ENCODE measurements at places on chromosomes 12 and 14.

DNA sequence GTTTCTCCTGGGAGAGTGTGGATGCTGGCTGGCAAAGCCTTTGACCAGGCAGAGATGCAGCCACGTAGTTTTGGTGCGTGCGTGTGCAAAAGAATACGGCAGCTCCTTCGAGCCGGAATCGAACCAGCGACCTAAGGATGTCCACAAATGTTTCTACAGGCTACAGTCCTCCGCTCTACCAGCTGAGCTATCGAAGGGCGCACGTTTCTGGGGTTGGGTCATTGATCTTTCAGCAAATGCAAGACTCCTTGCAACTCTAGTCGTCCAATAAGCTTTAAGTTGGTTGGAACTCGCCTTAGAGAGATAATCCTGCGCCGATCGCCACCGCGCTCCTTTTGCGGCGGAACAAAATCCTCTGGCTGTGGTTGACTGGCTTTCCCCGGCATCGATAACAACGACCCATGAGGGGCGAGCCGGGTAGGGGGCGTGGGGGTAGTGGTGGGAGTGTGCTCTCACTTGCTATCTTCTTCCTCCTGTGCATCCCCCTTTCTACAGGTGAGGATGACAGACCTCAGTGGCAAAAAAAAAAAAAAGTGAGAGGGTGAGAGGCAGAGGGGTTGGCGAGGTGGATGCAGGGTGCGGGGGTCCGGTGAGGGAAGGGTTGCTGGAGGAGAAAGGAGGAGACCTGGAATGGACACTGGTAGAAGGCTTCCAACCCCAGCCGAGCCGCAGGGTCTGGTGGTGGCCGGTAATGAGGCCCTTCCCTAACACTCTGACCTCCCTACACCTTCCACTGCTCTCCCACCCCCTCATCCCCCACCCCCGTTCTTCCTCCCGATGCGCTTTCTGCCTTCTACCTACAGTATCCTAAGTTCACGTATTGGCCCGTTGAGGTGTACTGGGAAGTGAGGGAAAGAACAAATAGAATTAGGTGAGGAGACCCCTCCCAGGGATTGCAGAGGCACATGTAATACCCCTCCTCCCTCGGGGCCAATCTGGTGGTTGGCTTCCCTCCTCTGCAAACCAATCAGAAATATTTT lies 11.8 kb upstream of the OR6S1 start:
- peak; percentile 96 for DNase-seq

- no peak for DNase-seq
Observed at GRCh38 chr12:32874078-32874477, 22.5 kb downstream of the PKP2 start.

GRCh38 chr12:31278424-31278823 lies 47.5 kb downstream of the SINHCAF start:
- no peak for DNase-seq

GRCh38 chr14:61802010-61802568 lies 39.9 kb downstream of the SNAPC1 start:
- DNase-seq: no peak

DNA sequence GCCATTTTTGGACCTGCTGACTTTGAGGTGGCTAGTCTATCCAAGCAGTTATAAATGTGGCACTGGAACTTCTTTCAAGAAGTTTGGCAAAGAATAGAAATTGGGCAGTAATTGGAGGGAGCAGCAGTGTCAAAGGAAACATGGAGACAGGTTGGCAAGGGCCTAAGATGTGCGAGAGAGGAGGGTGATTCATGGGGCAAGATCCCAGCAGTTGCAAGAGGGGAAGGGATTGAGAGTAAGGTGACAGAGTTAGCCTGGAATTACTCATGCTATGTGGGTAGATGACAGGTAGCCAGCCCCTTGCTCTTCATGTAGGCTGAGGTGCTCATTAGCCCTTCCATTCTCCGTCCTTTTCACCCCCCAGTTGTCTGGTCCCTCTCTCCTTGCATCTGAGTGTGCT lies 42.2 kb downstream of the FBXL14 start:
- DNase-seq: no peak

GRCh38 chr14:102920273-102920997 lies 2.0 kb upstream of the AMN start:
- DNase-seq: no peak

DNA sequence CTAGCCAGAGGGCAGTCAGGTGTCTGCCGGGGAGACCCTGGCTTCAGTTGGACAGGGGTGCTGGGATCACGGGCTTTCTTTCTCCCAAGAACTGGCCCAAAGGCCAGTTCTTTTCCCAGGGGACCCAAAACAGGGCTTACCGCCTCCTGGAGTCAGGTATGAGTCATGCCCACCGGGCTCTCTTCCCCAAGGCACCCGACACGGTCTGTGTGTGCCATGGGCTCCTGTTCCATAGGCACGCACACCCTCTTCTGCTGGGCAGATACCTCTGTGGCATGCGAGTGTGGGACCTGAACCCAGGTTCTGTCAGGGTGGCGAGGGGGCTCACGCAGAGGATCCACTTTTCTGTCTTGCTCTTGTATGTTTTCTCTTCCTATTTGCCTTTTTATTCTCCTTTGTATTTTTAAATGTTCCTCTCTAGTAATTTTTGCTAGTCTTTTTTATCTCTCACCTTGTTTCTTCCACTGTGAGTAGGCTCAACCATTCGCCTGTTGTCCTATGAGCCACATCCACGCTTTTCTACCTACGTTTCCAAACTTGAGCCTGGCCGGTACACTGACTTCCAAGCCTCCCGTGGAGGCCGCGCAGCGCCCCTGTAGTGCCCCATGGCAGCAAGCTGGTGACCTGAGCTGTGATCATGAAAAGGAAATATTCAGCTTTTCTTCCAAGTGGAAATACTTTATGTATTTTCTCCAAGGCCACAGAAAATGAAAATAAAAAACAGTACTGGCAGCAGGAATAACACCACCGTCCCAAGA lies 362.2 kb downstream of the CACNA1C start:
- no peak for DNase-seq

DNA sequence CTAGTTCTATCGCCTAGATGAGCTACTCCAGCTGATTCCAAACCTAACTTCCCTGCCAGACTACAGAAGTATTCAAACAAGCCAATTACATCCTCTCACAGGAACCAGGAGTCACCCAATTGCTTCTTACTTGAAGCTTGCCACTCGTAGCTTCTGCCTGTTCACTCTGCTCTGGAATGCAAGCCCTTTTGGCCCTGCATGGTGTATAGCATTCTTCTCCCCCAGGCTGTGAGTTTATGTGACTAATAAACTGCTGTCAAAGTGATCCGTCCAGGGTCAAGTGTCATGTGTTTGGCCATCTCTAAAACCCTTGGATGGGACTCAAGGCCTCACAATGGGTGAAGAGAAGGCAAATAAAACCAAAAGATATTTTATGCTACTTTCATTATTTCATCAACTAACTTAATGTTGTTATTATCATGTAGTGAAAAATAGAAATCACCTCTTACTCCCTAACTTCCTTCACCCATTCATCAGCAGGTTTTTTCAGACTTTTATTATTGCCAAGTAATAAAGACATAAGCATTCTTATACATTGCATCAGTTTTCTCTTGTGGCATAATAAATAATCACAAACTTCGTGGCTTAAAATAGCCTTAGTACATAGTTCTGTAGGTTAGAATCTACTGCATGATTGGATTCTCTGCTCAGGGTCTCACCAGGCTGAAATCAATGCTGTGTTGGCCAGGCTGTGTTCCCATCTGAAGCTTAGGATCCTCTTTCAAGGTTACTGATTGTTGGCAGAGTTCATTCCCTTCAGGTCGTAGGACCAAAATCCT lies 1981.7 kb upstream of the FLRT2 start:
- no peak for DNase-seq

DNA sequence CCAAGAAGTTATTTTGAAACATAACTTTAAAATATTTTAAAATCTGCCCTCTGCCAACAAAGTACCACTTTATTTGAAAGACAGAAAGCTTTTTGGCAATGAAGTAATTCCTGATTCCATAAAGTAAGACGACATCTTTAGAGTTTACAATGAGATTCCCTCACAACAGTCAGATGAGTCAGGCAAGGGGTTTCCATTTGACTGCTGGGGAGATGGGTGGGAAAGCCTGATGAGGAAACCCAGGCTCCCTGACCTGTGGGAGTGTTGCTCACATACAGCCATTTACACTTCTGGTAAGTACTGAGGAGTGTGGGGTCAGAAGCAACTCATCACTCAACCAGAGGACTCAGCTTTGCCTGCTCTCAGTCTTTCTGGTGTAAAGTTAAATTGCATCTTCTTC lies 10.2 kb downstream of the KITLG start:
- DNase-seq: no peak

DNA sequence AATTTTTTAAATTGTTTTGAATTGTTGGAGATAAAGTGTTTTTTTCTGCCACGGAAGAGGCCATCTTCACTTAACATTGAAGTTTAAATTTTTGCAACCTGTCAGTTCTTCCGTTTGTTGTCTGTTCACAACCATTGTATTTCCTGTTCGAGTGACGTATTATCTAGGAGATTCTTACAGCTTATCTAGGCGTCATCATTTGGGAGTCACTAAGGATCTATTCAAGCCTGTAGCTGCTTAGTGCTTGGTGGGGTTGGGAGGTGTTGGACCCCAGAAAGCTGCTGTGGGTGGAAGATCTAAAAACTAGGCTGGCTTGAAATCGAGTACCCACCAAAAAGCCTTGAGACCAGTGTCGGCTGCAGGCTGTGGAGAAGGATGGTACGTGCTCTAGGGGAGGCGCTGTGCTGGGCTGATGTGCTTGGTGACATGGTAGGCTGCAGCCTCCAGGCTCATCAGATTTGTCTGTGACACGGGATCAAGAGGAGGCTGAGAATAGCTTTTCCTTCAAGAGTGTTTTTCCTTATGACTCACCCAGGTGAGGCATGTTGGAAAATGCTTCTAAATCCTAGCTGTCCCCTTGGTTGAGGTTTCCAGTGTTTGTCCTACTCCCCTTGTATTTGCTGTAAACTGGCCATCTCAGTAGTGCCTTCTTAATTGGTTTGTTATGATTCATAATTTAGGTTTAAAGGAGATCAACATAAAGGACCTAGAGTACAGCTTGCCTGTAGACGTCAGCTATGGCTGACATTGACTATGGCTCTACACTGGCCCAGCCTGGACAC lies 57.8 kb downstream of the ATG14 start:
- no peak for DNase-seq

DNA sequence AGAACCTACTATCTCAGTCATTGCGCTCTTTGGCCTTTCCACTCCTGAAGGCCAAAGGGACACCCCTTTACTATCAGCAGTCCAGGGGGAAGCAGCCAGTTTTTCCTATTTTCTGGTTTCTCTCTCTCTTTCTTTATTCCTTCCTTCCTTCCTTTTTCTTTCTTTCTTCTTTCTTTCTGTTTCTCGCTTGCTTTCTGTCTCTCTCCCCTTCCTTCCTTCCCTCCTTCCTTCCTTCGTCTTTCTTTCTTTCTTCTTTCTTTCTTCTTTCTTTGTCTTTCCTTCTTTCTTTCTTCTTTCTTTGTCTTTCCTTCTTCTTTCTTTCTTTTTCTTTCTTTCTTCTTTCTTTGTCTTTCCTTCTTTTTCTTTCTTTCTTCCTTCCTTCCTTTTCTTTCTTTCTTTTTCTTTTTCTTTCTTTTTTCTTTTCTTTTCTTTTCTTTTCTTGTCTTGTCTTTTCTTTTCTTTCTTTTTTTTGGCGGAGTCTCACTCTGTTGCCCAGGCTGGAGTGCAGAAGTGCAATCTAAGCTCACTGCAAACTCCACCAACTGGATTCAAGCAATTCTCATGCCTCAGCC lies 64.9 kb upstream of the OTX2 start:
- DNase-seq: no peak

GRCh38 chr14:24307575-24308341 lies at the start of gene CIDEB:
Gene CIDEB, minus strand, starts transcription at chr14:24307977. Its CDS starts 119 bp downstream, at chr14:24307858.
- peak; percentile 33 for DNase-seq

DNA sequence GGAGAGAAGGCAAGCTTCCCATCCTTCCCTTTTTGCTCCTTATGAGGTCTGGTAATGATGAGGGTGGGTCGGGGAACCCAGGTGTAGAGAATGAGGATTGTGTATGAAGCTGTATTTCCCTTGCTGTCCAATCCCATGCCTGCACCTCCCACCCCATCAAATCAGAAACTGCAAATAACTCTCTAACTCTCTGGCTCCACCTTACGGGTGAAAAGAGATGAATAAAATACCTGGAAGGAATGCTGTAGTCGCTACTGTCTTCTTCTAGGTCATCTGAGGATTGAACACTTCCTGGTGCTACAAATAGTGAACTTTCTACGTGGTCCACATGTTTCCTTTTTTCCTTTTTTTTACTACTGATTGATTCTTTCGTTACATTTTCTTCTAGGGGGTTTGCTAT lies 38.9 kb upstream of the DICER1 start:
- DNase-seq: no peak

GRCh38 chr12:42737398-42737797 lies 147.9 kb upstream of the PRICKLE1 start:
- no peak for DNase-seq

DNA sequence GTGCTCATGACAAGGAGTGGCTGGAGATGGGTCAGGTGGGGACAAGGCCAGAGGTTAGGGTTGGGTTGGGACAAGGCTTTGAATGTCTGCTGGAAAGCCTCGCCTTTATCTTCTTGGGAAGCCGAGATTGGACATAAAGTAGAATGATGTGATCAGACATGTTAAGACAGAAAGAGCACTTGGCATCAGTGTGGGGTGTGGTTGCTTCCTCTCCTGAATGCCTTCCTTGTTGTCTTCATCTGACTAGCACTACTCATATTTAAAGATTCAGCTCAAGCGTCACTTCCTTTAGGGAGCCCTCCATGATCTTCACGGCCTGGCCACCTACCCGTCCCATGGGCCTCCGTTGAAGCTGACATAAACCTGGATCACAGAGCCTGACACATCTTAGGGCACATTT lies 14.8 kb upstream of the C12orf75 start:
- DNase-seq: no peak

GRCh38 chr12:102459314-102459713 lies 21.0 kb downstream of the IGF1 start:
- no peak for DNase-seq

GRCh38 chr14:96538097-96538989 lies 36.2 kb downstream of the PAPOLA start:
- peak; percentile 4 for DNase-seq

DNA sequence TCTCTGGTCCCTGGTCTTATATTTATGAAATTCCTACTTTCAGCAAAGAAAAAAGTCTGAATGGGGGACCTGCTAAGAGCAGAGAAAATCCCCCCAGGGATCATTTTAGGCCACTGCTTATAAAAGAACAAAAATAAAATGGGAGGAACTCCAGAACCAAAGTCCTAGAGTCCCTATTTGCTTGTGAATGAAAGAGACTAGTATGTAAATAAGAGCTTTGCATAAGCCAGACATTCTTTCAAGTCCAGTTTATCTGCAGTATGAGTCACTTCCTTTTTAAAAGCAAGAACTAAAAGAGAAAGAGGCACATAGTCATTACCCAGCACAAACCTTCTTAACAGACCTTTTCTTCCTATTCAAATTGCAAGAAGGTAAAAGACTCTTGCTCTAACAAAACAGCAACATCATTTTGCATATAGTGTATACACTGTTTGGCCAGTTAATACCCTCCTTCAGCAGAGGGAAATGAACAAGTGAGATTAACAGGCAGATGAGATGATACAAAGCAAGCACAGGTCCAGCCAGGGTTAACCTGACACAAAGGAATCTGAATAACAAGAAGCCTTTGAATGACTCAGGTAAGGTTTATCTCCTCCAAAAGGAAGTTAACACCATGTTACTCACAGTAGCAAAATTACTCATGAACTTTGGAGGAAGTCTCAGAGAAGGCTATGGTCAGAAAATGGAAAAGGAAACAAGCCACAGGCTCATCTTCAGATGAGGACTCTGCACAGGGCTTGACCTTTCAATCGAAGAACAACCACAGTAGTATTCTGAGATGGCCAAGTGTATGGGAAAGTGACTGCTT lies 87.3 kb downstream of the PHLDA1 start:
- peak; percentile 88 for DNase-seq
